Islet precursor cell (in vitro differentiated cells): ENCODE measurements at places on chromosomes 6 and 20.

GRCh38 chr6:106870824-106871717 is 103.5 kb downstream of the CD24 start:
- no peak for DNase-seq

DNA sequence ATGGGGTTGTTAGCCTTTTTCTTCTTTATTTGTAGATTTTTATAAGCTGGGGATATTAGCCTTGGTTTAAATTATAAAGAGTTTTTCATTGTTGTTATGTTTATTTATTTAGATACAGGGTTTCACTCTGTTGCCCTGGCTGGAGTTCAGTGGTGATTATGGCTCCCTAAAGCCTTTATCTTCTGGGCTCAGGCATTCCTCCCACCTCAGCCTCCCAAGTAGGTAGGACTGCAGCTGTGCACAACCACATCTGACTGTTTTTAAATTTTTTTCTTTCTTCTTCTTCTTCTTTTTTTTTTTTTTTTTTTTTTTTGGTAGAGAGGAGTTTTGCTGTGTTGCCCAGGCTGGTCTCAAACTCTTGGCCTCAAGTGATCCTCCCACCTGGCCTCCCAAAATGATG is 80.9 kb downstream of the UBE3D start:
- no peak for DNase-seq

- DNase-seq: no peak
Observed at GRCh38 chr6:100232781-100233573, 231.7 kb downstream of the SIM1 start.

GRCh38 chr6:32883789-32884188 is 29.8 kb downstream of the PSMB9 start:
- DNase-seq: no peak

- DNase-seq: no peak
Observed at GRCh38 chr6:158118886-158119285, 49.2 kb downstream of the SERAC1 start.

- no peak for DNase-seq
Observed at GRCh38 chr20:45247865-45248264, 6.5 kb downstream of the SLPI start.

DNA sequence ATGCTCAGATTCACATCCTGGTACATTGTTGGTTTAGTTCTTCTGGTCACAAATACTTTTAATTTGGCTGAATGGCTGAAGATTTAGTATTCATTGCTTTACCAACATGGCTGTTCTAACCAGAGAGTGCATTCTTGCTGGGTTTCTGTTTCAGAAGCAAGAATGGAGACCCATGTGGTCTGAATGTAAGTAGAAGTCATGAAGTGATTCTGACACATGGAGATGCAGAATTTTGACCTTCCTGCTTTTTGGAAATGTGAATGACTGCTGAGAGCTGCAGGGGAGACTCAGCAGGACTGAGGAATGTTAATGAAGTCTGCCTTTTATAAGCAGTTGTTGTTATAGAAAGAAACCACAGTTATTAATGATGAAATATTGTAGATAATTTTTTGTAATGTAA is 576.1 kb upstream of the MARCKS start:
- no peak for DNase-seq

DNA sequence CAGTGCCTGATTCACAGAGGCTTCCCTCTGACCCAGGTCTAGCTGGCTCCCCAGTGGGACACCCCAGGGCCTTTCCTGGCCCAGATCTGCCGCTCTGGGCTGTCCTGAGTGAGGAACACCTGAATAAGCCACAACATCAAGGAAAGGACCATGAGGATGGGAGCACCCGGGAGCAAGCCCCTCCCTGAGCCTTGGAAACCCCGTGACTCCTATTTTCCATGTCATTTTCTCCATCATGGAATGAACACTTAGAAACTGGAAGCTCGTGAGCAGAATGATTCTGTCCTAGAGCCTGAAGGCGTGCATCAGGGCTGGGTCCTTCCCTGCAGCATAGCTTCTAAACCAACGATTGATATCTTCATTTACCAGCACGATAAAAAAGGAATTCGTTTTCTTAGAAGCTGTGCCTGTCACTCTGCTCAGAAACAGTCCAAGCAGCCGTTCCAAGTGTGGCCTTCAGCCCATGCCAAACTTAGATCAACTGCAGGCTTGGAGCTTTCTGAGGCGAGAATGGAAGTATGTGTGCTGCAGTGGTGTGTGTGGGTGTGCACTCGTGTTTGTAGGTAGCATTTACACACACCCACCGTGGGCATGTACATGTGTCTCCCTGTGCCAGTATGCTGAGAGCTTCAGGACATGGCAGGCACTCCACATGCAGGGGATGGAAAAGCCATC is 83.2 kb upstream of the FOXC1 start:
- DNase-seq: no peak

DNA sequence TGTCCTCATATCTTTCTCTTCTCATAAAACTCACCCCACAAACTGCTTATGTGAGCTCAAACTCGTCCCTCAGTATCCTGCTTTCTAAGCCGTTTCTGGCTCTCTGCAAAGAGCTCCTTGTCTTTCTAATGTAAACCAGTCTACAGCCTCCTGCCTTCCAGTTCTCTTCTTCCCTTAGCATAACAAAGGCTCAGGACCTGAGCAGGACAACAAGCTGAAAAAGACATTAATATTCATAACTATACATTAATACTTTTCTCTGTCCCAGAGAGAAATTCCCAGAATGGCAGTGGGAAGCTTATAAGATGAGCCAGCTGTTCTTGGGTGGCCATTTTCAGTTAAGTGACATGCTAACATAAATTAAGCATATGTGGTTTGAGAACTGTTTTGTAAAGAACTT is 207.0 kb upstream of the TCF21 start:
- DNase-seq: no peak

GRCh38 chr6:79076160-79076559 is 1.9 kb downstream of the PHIP start:
- DNase-seq: no peak

DNA sequence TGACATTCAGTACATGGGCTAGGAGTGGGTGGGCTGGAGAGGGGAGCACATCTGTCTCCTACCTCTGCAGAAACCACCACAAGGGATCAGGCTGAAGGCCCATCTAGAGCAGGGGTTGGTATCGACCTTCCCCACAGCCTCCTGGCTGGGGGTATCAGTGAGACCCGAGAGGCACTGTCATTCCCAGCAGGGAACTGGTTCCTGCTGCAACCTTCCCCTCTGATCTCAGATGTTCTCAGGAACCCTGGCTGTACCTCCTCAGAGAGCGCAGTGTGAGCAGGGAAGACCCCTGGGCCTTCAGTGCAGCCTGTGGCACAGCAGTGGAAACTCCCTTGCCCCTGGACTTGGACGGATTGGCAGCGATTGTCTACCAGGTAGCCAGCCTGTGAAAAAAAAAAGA is 7.8 kb downstream of the IP6K3 start:
- DNase-seq: no peak

DNA sequence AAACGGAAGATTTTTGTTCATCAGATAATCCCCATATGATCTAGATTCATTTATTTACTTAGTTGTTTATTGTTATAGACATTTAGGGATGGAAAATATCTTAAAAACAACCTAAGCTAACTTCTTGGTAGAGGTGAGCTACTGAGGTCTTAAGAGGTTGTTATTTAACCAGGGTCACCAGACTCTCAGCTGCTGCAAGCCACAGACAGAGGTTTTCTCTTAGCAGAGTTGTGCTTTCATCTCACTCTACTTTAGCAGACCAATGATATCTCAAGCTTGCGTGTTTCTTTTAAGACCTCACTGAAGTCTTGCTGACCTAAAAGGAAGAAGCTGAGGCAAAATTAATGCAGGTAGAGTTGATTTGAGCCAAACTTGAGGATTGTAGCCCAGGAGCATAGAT is 43.6 kb downstream of the NCOA7 start:
- DNase-seq: no peak

GRCh38 chr20:52346797-52347196 is 155.2 kb upstream of the ZFP64 start:
- no peak for DNase-seq

DNA sequence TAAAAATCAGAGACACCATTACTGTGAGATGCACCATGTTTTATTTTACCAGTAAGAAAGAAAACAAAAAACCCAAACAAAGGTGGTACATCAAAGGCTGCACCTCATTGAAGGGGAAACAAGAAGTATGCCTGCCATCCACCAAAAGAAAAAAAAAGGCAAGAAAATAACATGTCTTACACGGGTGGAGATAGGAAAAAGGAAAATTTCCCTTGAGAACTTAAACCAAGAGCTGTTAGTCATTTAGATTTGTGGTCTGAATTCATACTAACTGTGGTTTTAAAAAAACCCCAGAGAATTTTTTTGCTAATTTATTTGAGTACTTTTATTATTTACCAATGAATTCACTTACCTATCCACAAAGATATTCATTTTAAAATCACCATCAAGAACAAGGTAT is 144.0 kb downstream of the LRRC1 start:
- DNase-seq: no peak

DNA sequence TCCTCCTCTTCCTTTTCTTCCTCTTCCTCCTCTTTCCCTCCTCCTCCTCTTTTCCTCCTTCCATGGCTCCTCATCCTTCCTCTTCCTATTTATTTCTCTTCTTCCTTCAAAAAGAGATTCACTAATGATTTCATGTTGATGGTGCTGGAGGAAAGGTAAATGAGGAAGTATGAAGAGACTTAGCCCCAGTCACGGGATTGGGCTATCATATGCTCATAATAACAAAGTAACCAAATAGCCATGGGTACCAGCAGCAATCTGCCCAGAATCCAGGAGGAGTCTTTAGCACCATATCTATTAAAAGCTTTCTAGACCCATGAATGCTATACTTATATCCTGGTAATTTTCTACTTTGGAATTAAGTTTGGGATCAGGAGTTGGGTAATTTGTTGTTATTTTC is 910.9 kb upstream of the MAP3K7 start:
- DNase-seq: no peak

DNA sequence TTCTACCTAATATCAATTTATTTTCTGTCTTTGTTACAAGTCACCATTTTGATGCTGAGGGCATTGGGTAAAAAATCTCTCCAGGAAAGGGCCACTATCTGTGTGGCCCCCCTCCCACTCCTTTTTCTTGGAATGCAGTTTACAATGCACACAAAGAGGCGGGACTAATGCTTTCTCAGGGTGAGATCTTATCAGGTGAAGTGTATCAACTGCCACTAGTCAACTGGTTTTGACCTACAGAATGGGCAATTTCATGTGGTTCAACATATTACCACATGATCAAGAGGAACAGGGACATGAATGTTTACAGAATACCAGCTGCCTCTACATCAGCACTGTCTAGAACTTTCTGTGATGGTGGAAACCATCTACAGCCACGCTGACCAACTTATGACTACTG is 3.7 kb downstream of the RRBP1 start:
- DNase-seq: no peak

DNA sequence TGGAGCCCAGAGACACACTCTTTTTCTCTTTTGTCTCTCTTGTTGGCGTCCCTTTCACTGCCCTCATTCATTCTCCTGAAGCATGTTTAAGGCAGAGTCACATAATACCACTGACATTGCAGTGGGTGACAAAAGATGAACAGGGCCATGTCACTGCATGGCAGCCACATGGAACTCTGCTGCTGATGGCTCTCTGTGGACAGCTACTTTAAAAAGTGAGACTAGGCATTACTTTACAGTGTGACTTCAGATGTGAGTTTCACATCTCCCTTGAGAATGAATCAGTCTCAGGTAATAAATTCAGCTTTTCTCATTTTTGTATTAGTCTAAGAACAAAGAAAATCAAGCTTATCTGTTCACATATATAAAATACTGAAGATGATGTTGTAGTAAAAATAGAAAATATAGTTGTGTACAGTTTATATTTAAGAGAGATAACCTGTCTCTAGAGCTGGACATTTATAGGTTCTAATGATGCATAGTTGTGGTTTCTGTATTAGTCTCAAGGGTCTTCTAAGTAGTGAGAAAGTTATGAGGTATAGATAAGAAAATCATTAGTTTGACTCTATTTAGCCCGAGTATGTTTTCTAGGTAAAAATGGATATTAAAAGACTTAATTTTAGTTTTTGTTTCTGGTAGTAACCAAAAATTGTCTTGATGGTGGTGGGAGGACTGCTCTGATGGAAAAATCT is 6.1 kb downstream of the MRS2 start:
- no peak for DNase-seq

DNA sequence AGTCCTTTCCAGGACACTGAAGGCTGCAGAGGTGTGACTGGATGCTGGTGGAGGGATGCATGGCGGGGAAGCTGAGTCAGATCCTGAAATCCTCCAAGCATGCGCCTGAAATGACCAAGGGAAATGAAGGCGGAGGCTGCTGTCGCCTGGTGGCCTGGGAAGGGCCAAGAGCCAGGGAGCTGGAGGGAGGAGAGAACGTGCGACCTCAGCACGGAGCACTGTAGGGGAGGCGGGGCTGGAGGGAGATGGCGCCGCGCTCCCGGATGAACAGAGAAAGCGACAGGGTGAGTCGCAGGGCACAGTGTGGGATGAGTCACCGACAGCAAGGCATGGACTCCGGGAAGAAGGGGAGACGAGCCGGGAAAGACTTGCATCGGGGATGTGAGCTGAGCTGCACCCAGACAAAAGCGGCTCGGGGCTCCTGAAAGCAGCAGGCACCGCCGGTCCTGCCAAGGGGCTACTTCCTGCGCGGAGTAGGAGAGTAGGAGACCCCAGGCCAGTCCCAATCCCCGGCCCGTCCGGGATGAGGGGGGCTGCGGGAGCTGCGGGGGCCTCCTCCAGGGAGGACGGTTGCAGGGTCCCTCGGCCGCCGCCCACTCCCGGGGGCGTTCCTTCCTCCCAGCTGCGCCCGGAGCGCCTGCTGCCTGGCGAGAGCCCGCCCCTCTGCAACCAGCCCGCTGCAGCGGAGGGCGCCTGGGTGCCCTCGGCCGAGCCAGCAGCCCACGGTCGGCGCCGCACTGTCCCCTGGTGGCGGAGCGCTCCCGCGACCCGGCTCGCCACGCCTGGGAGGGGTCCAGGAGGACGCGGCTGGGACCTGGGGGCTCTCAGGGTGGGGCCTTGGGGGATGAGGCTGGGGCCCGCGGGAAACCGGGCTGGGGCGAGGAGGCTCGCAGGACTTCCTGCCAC is 11.0 kb upstream of the NQO2 start:
- DNase-seq: peak; percentile 99

- DNase-seq: peak; percentile 79
Observed at GRCh38 chr6:36350681-36351571, 14.2 kb upstream of the BNIP5 start.

GRCh38 chr6:4370066-4370465 is 234.7 kb upstream of the ECI2 start:
- peak; percentile 87 for DNase-seq

GRCh38 chr20:10799735-10800134 is 125.9 kb upstream of the JAG1 start:
- no peak for DNase-seq

DNA sequence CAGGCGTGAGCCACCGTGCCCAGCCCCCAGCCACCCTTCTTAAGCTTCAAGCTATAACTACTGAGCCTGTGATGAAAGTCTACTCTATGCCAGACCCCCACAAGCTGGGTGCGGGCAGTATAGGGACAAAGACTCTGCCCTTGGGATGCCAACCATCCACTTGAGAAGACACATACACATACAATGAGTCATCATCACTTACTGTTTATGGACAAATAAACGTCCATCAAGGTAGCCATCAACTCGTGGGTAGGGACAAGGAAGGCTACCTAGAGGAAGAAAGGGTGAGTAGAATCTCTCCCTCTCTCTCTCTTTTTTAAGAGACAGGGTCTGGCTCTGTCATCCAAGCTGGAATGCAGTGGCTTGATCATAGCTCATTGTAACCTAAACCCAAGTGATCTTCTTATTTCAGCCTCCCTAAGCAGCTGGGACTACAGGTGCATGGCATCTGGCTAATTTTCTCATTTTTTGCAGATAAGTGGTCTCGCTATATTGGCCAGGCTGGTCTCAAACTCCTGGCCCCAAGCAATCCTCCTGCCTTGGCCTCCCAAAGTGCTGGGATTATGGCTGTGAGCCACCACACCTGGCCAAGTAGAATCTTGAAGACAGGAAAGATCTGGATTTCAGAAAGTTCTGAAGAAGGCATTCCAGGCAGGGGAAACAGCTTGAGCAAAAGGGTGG is 2.6 kb upstream of the TP53INP2 start:
- DNase-seq: no peak
